Stimulated activated CD8-positive, alpha-beta memory T cell treated with anti-CD3 and anti-CD28 coated beads, Interleukin-7, amount 100 ng/mL, for 1 hour (primary cell): ENCODE measurements at places on chromosomes 6 and 20.

DNA sequence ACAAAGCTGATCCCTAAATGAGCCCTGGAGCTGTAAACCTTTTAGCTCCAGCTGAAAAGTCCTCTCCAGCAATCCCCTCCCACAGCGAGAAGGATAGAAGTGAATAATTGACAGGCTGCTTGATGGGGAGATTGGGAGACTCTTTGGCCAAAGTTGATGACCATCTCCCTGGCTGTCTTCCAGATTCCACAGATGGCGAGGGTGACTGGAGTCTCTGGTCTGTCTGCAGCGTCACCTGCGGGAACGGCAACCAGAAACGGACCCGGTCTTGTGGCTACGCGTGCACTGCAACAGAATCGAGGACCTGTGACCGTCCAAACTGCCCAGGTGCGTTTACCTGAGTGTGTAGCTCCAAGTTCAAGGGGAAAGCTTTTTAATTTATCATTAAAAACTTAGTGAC is 67.3 kb downstream of the ISM1 start:
- DNase-seq = no peak

GRCh38 chr6:110741517-110741916 is 73.8 kb downstream of the CDK19 start:
- DNase-seq = no peak

- no peak for DNase-seq
These were observed at the start of gene CASS4 for GRCh38 chr20:56411759-56412472. Gene CASS4 (plus strand): TSS chr20:56412260. CDS start chr20:56412459, 199 bp downstream.

DNA sequence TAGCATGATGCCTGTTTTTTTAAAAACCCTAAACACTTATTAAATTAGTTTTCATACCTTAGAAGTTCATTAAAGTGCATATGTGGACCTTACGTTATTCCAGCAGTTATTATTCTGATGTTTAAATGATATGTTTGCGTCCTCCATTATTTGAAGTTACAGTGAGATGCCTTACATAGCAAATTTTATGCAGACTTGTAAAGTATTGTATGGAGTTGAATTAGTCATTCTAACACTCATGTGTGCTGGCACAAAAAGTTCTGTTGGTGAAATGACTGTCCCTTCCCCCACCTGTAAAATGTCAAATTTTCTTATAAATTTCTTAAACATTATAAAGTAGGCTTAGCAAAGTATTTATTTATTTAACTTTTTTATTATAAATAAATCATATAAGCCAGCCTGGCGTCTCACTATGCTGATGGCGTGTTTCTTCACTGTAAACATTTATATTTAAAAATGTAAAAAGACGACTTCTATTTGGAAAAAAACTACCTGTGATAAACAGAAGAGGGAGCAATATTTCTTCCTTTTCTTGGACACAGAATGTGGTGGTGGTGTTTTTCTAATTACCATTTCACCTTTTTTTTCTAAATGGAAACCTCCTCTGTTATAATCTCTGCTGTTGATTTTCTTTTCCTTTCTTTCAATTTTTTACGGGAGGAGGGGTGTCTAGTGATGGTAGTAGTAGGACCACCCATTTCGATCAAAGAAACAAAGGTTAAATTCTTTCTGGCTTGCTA is 155.4 kb downstream of the RFPL4B start:
- no peak for DNase-seq

DNA sequence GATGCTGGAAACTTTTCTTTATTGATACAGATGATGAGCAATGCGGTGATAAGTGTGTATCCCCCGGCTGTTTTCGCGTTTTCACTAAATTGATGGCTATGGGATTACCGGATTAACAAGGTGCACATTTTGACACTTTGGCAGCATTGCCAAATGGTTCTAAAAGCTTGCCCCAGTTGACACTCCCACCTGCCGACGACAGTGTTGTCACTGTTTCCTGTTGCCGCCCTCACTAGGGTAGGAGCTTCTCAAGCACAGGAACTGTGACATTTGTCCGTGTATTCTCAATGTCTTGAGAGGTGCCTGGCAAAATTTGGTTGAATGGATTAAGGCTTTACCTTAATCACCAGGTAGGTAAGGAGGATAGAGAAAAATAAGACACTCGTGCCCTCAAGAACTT is 9.8 kb upstream of the MAPK13 start:
- peak; percentile 51 for DNase-seq

- DNase-seq = no peak
These were observed 368.7 kb upstream of the MANEA start for GRCh38 chr6:95208621-95209020.

DNA sequence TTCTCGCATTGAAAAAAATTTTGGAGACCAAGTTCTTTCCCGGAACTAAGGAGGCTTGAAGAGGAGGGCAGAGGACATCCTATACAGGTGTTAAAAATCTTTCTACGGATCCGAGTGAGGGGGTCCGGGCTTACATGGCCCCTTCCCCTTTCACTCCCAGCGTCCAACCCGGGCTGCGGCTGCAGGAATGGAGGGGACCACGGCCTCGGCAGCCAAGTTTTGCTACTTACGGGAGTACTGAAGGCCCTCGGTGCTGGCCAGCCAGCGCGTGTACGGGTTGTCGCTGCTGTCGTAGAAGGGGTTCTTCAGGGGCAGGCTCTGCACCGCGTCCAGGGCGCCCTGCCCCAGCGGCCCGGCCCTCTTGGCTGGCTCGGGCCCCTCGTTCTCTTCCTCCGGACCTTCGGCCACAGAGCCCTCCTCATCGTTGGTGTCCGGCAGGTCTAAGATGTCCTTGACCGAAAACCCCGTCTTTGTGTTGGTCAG is 642 bp downstream of the NKX2-2 start:
- DNase-seq = no peak

DNA sequence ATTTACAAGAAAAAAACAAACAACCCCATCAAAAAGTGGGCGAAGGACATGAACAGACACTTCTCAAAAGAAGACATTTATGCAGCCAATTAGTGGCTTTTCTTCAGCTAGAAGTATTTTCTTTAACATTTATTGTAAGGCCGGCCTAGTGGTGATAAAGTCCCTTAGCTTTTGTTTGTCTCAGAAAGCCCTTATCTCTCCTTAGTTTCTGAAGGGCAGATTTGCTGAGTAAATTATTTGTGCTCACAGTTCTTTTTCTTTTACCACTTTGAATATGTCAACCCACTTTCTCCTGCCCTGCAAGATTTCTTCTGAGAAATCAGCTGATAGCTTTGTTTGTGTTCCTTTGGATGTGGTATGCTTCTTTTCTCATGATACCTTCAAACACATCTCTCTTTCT is 344.0 kb upstream of the SYNCRIP start:
- DNase-seq = no peak
